Activated naive CD4-positive, alpha-beta T cell treated with anti-CD3 and anti-CD28 coated beads, Interleukin-2, amount 50 U/mL, for 16 hours (primary cell): ENCODE measurements at places on chromosomes 3 and 15.

GRCh38 chr15:46117071-46117470 lies 482.2 kb downstream of the SQOR start:
- no peak for DNase-seq

GRCh38 chr15:41981371-41982132 lies 9.2 kb upstream of the EHD4 start:
- no peak for DNase-seq

GRCh38 chr3:108060331-108060730 lies 30.5 kb downstream of the CD47 start:
- DNase-seq, result no peak

DNA sequence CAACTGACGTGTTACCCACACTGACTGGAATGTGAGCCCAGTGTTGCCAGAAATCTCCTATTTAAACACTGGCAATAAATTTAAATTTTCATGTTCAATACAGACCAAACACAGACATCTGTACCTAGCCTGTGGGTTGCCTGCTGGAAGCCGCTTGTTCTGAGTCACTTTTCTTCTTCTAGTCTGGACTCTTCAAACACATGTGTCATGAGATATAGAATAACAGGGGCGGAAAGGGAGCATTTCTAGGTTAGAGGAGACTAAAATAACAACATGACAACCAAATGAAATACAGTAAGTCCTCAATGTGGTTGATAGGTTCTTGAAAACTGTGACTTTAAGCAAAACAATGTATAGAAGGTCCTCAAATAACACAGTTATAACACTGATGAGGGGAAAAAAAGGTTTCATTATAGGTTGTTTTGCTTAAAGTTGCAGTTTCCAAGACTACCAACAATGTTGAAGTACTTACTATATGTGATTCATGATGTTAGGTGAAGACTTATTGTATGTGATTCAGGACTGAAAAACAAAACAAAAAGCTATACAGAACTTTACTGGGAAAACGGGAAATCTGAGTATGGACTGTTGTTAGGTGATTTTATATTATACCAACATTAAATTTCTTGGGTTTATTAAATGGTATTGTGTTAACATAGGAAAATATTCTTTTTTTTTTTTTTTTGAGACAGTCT lies 63.1 kb downstream of the PRKAR2A start:
- no peak for DNase-seq

DNA sequence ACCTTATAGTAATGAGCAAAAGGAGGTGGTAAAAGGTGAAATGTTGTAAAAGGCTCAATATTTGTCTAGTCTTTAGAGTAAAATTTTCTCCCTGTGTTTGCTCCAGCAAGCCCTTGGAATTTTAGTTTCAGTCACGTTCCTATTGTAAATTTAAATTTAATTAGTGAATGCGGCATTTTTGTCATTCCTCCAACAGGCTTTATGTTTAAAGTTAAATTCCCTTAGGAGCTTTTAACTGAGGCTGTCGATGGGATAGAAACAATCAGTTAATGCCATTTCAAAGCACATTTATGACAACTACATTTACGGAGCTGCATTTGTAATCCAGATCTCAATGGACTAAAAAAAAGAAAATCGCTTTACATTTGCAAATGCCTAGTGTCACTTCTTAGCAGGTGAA lies 868 bp upstream of the GADL1 start:
- DNase-seq, result no peak

- no peak for DNase-seq
These were observed 24.9 kb downstream of the CX3CR1 start for GRCh38 chr3:39254806-39255449.

DNA sequence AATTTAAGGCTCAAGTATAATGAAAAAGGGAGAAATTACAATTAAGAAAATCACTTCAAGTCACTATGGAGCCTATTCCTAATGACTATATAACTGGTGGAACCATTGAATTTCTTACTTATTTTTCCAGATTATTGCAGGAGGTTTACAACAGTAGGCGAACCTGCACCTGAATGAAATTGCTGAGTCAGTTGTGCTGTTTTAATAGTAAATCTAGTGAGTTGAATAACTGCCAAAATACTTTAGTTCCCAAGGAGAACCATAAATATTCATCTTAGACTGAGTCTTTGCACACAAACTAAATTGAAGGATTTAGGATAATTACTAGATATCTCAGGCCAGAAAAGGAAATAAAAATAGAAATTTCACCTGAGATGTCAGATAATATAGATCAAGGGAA lies 1052.8 kb downstream of the NAALADL2 start:
- no peak for DNase-seq

DNA sequence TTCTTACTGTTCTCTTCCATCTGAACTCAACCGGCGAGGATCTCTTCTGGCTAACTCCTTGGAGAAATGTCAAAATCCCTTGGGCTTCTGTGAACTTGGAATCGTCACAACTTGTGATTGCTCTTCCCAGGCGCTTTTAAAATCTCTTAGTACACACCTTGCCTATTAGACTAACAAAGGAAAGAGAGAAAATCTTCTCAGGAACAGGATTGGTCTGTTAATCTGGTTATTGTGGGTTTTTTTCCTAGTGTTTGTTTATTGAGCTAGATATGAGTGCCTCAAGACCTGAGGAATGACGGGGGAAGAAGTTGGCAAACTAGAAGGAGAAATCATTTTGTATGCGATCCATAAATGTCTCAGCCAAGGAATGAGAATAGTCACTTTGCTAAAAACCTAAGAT lies at the start of gene ATP13A5:
ATP13A5 (minus strand) TSS at position 48 of the 400 bp plus-strand sequence; CDS start at position 20, 28 bp downstream.
- no peak for DNase-seq

GRCh38 chr15:88604381-88605188 lies 16.6 kb upstream of the AEN start:
- DNase-seq, result no peak
